Pancreas (tissue), 10 donors: ENCODE measurements at places on chromosomes 3 and 15. TPM values are rescaled to one million over a fixed set of nuclear protein-coding genes. Genes with fewer than 3 reads are reported as not detected.
A peak's percentile ranks its signal among the peaks of the same experiment; 100 is the strongest.

Gene INTS14
- total RNA-seq: 11.8 TPM

Gene FGD5
- 2.2 TPM for total RNA-seq

DNA sequence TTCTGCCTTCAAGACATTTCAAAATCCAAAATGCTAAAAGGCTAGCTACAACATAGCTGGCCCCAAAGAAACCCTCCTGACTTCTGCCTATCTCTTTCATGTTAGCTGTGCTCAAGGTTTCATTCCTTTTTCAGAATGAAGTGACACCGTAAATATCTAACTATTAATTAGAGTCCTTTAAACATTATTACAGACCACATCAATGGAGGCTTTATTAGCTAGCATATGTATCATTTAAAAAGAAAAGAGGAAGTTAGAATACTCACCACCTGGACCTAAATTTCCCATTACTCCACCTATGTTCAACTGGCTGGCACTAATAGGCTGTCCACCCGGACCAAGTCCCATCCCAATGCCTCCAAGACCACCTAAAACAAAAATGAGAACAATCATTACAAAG, 24.6 kb downstream of the MYEF2 start:
- H3K4me3 ChIP-seq: no peak overlapping the region
- H3K27ac ChIP-seq: no peak overlapping the region
- H3K4me1 ChIP-seq: no peaks in the 10 kb centered on the region
- no peak for DNase-seq

GRCh38 chr3:184503647-184504046, 57.9 kb upstream of the EPHB3 start:
- no peaks in the 10 kb centered on the region for H3K4me1 ChIP-seq
- no peak overlapping the region for H3K4me3 ChIP-seq
- no peak for DNase-seq

DNA sequence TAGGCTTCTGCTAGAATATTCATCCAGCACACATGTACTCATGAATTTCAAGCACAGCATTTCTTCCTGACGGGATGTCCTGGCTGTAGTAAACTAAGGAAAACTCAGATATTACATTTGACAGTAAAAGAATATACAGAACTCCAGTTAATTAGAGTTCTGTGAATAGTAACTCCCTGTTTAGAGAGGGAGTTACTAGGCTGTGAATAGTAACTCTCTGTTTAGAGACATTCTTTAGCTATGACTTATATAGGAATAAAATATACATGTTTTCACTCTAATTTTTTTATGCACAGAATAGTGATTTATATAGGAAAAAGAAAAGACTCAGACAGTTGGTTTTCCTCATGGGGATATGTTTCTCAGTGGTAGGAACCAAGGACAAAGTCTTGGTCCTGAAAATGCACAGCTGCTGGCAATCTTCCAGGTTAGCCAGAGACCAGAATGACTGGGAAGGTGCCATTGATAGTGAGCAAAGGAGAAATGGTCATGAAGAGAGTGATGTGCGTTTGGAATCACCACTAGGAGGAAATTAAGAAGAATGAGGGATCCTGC, 480.7 kb upstream of the THBS1 start:
- H3K27me3 ChIP-seq: no peaks in the 10 kb centered on the region
- H3K27ac ChIP-seq: no peak overlapping the region

- no peak overlapping the region for H3K27ac ChIP-seq
- H3K4me3 ChIP-seq: peak overlapping the region; percentile 28
- peak; percentile 57 for DNase-seq
- H3K27me3 ChIP-seq: no peaks in the 10 kb centered on the region
- no peaks in the 10 kb centered on the region for H3K36me3 ChIP-seq
These were observed 156.2 kb downstream of the FGF12 start for GRCh38 chr3:192570821-192571791.

GRCh38 chr15:99347574-99347973, 96.3 kb downstream of the LRRC28 start:
- no peak overlapping the region for H3K4me3 ChIP-seq
- H3K27me3 ChIP-seq: no peaks in the 10 kb centered on the region
- no peak overlapping the region for H3K27ac ChIP-seq

GRCh38 chr3:110932567-110932966, 139.0 kb upstream of the NECTIN3 start:
- no peak overlapping the region for H3K4me3 ChIP-seq
- H3K27ac ChIP-seq: no peak overlapping the region
- DNase-seq: no peak
- no peaks in the 10 kb centered on the region for H3K4me1 ChIP-seq
- H3K27me3 ChIP-seq: no peaks in the 10 kb centered on the region
